CD4-positive, alpha-beta memory T cell (primary cell): ENCODE measurements at places on chromosomes 2 and 18.
A peak's percentile ranks its signal among the peaks of the same experiment; 100 is the strongest.

DNA sequence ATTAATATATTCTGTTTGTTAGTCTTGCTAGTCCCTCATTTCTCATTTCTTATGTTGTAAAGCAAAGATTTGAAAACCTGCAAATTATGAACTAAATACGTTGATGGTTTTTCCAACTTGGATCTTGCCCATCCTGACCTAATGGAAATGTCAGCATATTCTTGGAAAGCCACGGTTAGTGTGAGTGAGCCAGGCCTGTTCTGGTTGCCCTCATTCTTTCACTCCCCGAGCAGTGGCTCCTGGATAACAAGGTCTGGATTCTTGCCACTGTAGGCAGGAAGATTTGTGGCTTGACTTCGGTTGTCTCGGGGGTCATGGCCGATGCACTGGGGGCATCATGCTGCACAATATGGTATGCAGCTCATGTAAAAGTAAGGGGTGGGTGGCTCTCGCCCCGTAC lies 359.1 kb downstream of the MEIS1 start:
- no peak for DNase-seq
- no peak overlapping the region for H3K4me3 ChIP-seq
- H3K4me1 ChIP-seq: no peaks in the 10 kb centered on the region
- no peak overlapping the region for H3K27ac ChIP-seq
- no peaks in the 10 kb centered on the region for H3K27me3 ChIP-seq
- no peaks in the 10 kb centered on the region for H3K36me3 ChIP-seq

DNA sequence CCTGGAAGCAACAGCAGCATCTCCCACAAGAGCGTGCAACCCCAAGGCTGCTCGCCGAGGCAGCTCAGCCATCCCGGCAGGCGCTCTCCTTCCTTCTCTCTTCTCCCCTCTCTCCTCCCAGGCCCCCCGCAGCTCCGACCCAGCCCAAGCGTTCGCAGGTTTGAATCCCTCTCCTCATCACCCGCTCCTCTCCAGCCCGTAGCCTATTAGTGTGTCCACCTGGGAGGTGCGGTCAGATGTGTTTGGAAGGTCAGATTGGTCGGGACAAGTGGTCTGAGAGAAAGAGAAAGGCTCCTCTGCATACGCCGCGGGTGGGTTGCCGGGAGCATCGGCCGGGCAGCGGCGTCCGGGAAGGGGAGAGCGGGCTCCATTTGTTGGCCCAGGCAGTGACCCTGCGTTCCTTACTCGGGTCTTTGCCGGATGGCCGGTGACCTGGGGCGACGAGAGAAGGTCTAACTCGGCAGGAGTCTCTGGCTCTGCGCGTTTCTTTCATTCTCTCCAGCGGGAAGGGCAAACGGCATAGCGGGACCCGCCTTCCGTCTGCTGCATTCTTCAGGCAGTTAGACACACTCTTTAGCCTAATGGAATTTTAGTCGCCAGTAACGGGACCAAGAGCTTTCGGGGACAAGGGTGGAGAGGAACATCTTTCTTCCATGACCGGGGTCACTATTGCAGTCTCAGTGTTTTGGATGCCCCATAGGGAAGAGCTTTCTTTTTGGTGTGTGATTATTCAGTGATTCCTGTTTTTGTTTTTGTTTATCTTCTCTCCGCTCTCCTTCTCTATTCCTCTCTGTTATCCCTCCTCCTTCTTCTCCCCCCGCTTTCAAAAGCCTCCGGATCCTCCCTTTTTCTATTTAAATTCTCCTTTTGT lies 1.1 kb upstream of the TMEFF2 start:
- DNase-seq: no peak
- H3K27me3 ChIP-seq: peaks cover 50% of the 10 kb centered on the region
- H3K36me3 ChIP-seq: no peaks in the 10 kb centered on the region
- H3K27ac ChIP-seq: no peak overlapping the region

DNA sequence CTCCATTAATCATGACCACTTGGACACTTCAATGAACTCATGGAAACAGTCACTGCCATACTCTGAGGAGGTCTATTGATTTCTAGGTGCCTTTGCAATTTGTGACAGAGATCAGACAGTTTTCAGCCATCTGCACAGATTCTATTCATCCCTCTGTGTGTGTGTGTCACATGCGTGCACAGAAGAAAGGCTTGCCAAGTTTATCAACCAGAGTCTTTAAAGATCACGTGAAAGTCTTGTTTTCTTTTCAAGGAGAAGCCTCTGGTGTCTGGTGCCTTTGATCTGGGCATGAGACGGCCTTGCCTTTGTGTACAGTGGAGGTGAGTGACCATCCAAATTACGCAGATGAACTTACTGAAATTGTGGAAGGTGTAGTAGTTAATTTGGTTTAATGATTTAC lies 164.2 kb downstream of the VAPA start:
- no peaks in the 10 kb centered on the region for H3K4me1 ChIP-seq
- DNase-seq: no peak
- H3K36me3 ChIP-seq: no peaks in the 10 kb centered on the region
- H3K4me3 ChIP-seq: no peak overlapping the region

DNA sequence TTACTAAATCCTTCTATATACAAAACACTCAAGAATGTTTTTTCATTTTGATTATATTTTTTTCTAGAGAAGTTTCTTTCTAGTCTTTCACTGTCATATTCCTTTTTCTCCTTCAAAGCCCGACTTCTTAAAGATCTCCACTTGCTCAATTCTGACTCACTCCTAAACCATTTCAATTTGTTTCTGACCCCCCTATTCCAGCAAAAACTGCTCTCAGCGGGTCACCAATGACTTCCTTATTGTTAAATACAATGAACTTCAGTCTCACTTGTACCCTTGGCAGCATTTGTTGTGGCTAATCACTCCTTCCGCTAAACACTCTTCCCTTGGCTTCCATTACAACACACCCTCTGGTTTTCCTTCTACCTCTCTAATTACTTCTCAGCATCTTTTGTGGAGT lies 111.1 kb upstream of the RBBP8 start:
- H3K4me3 ChIP-seq: no peak overlapping the region
- H3K27me3 ChIP-seq: no peaks in the 10 kb centered on the region
- no peak for DNase-seq
- H3K4me1 ChIP-seq: no peaks in the 10 kb centered on the region
- H3K27ac ChIP-seq: no peak overlapping the region

DNA sequence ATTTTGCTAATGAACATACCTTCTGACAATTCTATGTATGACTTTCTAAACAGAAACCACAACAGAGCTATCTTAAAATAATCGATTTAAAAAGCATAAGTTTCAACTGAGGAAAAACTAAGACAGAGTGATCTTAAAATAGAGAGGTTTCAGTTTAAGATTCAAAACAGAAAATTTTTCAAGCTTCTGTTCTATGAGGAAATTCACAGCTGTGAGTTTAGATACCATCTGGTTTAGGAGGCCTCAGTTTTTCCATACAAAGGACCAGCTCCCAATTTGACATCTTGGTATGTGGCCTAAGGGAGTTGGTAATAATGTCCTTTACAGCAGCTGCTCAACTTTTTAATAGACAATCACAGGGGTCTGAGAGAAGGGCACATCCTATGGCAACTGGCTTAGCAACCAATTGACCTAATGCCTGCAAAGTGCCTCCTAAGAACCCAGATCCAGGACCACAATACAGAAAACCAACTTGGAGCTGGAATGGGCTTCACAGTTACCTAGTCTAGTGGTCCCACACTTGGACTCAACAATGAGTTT lies 39.7 kb downstream of the MDH1 start:
- H3K36me3 ChIP-seq: no peaks in the 10 kb centered on the region
- H3K4me1 ChIP-seq: no peaks in the 10 kb centered on the region
- no peaks in the 10 kb centered on the region for H3K27me3 ChIP-seq
- no peak overlapping the region for H3K27ac ChIP-seq
- H3K4me3 ChIP-seq: no peak overlapping the region

DNA sequence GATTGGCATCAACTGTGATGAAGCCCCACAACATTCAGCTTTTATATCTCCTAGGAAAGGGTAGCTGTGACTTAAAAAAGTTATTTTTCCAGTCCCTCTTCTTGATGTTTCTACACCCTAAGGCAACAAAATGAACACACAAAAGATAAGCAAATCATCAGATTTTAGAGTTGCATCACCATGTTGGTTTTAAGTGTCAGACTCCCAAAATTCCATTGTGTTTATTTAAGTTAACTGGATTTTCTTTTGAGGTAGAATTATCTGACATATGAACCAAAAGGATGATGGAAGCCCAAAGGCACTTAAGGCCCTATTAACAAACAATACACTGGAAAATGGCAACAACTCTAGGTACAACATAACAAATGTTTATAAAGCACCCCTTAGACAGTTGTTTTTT lies 261.7 kb upstream of the SLC39A10 start:
- H3K27me3 ChIP-seq: no peaks in the 10 kb centered on the region
- no peaks in the 10 kb centered on the region for H3K36me3 ChIP-seq
- no peak overlapping the region for H3K4me3 ChIP-seq
- no peaks in the 10 kb centered on the region for H3K4me1 ChIP-seq
- no peak for DNase-seq

DNA sequence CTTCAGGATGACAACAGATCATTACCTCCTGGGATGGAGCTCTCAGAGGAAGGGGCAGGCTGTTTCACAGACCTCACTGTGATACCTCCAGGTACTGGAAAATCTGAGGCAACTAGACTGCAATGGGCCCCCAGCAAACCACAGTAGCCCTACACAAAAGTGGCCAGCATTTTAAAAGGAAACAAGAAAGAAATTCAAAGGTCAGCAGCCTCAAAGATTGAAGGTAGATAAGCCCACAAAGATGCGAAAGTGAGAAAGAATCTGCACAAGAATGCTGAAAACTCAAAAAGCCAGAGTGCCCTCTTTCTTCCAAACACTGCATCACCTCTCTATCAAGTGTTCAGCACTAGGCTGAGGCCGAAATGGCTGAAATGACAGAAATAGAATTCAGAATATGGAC lies 499.5 kb upstream of the CHAC2 start:
- no peak for DNase-seq
- no peaks in the 10 kb centered on the region for H3K36me3 ChIP-seq
- H3K4me1 ChIP-seq: no peaks in the 10 kb centered on the region
- no peak overlapping the region for H3K4me3 ChIP-seq
- no peak overlapping the region for H3K27ac ChIP-seq

DNA sequence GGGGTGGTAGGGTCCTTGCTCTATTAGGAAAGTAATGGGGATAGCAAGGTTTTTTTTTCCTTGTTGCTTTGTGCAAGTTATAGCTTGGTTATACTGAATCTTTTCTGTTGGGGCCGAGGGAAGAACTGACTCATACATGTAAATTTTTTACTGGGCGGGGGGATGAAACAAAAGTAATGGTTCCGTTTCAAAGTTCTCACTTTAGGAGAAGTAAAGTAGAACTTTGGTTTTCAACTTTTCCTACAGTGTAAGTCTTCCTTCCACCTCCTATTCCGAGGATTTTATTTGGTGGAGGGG lies 1.1 kb downstream of the AFTPH start:
- H3K36me3 ChIP-seq: no peaks in the 10 kb centered on the region
- H3K4me3 ChIP-seq: peak overlapping the region; percentile 80
- DNase-seq: no peak
- H3K4me1 ChIP-seq: peaks cover 44% of the 10 kb centered on the region
- H3K27ac ChIP-seq: peak overlapping the region; percentile 96

DNA sequence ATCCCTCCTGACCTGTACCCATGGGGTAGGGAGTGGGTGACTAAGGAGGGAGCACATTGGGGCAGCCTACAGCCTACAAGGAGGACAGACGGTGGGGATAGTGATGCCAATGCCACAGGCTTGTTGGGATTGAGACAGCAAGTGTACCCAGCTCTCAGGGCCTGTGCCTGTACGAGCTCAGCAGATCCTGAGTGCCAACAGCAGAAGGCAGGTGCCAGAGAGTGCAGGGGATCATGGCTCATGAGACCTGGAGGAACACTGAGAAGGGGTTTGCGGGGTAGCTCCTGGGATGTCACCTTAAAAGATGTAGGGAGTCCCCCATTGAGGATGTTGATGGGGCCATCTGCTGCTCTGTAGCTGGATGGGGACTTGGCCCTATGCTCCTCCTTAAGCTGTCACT lies 10.3 kb upstream of the SNED1 start:
- no peak for DNase-seq
- no peak overlapping the region for H3K27ac ChIP-seq
- no peaks in the 10 kb centered on the region for H3K4me1 ChIP-seq
- no peaks in the 10 kb centered on the region for H3K27me3 ChIP-seq

DNA sequence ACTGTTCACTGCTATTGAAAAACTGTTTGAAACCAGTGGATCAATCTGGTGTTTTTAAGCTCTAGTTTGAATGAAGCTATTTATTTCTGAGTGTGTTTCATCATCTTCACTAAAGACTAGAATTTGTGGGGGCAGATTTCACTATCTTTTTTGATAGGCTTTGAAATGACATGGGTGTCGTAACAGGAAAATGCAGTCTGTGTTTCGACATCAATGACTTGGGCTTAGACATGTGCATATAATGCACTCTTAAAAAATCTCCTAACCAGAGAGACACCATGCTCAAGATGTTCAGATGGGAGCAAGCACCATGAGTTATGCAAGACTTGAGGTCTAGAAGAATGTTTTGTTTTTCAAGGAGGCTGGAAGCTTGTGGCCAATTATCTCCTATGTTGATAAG lies 221.6 kb downstream of the GPD2 start:
- no peak for DNase-seq
- H3K27ac ChIP-seq: no peak overlapping the region
- H3K4me1 ChIP-seq: no peaks in the 10 kb centered on the region
- no peak overlapping the region for H3K4me3 ChIP-seq
- H3K27me3 ChIP-seq: no peaks in the 10 kb centered on the region

GRCh38 chr2:49265471-49265870 lies 111.2 kb upstream of the FSHR start:
- no peaks in the 10 kb centered on the region for H3K36me3 ChIP-seq
- H3K27ac ChIP-seq: no peak overlapping the region
- no peak for DNase-seq
- H3K27me3 ChIP-seq: no peaks in the 10 kb centered on the region

DNA sequence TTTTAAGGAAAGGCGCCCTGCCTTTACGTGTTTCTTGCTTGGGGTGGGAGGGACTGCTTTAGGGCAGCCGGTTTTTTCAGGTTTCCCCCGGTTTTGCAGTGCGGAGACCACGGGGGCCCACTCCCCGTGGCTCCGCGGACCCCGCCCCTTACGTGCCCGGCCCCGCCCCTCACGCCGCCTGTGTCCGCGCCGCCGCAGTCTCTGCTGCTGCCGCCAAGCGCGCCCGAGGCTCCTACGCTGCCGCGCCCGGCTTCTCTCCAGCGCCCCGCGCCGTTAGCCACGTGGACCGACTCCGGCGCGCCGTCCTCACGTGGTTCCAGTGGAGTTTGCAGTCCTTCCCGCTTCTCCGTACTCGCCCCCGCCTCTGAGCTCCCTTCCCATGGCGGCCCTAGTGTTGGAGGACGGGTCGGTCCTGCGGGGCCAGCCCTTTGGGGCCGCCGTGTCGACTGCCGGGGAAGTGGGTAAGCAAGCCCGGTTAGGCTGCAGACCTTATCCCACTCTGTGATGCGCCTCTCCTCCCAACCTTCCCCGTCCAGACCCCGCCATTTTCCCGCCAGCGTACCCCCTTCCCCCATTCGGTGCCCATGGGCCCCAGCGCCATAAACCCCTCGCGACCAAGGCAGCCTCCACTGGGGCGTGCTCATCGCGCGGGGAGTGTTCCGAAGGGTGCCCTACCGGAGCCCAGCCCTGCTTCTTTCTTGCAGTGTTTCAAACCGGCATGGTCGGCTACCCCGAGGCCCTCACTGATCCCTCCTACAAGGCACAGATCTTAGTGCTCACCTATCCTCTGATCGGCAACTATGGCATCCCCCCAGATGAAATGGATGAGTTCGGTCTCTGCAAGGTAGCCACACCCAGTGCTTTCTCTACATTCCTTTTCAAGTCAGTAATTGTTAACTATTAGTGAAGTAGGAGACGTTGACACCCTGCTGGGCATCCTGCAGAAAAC lies at the start of gene CAD:
Gene CAD (plus strand): TSS at position 197 of the 949 bp plus-strand sequence. CDS start 183 bp downstream, at position 380.
- peak; percentile 85 for DNase-seq
- H3K4me1 ChIP-seq: peaks cover 29% of the 10 kb centered on the region
- H3K36me3 ChIP-seq: peaks cover 13% of the 10 kb centered on the region
- H3K27ac ChIP-seq: peak within 1 kb of the TSS; percentile 78
- H3K4me3 ChIP-seq: peak within 1 kb of the TSS; percentile 84
